ENCODE measurements at places on chromosomes 13 and 19. TPM values are rescaled to one million over a fixed set of nuclear protein-coding genes. Genes with fewer than 3 reads are reported as not detected.

Gene CYP4F8
- total RNA-seq: not detected

Gene ACER1
- not detected for total RNA-seq

Gene RFPL4A
- total RNA-seq: not detected

Gene DCT
- not detected for total RNA-seq

- no peak for DNase-seq
Observed at GRCh38 chr13:92951273-92951890, 275.2 kb upstream of the GPC6 start.

DNA sequence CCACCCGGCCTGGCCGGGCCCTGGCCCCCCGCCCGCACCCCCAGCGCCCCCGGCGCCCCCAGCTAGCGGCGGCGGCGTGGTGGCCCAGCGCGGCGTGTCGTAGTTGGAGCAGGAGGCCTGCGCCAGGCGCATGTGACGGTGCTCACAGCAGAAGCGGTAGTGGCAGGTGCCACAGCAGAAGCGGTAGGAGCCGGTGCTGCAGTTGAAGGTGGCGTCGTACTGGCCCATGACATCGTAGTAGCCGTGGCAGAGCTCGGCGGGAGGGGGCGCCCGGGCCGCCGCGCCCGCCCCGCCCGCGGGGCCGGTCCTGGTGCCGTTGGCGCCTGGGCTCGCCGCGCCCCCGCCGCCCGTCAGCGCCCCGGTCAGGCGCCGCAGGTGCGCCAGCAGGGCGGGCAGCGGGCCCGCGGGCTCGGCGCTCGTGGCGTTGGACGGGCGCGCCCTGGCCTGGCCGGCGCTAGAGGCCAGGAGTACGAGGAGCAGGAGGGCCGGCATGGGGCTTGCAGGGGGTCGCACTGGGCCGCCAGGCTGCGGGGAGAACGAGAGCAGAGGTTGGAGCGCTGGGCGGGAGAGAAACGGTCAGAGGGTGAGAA, 633 bp downstream of the SHISA7 start:
- DNase-seq: no peak

- peak; percentile 87 for DNase-seq
Observed at GRCh38 chr13:71290963-71291841, 575.8 kb downstream of the DACH1 start.

GRCh38 chr13:97273341-97273831, 51.3 kb downstream of the MBNL2 start:
- DNase-seq: peak; percentile 59
